Tracheal epithelial cell (primary cell): ENCODE measurements at places on chromosomes 4 and X. TPM values are rescaled to one million over a fixed set of nuclear protein-coding genes. Genes with fewer than 3 reads are reported as not detected.

PABPC5 gene
- 0.24 TPM in 1 of 2 replicates, not detected in the other for total RNA-seq

LANCL3 gene
- total RNA-seq = 0.21 and 0.48 TPM in 2 replicates

EDA2R gene
- 1.5 and 2.9 TPM in 2 replicates for total RNA-seq

DCHS2 gene
- total RNA-seq = under 0.01 TPM in 1 of 2 replicates, not detected in the other

SNX25 gene
- total RNA-seq = 21.5 and 27.0 TPM in 2 replicates
